ENCODE measurements at places on chromosomes 5 and 9.
A peak's percentile ranks its signal among the peaks of the same experiment; 100 is the strongest.

DNA sequence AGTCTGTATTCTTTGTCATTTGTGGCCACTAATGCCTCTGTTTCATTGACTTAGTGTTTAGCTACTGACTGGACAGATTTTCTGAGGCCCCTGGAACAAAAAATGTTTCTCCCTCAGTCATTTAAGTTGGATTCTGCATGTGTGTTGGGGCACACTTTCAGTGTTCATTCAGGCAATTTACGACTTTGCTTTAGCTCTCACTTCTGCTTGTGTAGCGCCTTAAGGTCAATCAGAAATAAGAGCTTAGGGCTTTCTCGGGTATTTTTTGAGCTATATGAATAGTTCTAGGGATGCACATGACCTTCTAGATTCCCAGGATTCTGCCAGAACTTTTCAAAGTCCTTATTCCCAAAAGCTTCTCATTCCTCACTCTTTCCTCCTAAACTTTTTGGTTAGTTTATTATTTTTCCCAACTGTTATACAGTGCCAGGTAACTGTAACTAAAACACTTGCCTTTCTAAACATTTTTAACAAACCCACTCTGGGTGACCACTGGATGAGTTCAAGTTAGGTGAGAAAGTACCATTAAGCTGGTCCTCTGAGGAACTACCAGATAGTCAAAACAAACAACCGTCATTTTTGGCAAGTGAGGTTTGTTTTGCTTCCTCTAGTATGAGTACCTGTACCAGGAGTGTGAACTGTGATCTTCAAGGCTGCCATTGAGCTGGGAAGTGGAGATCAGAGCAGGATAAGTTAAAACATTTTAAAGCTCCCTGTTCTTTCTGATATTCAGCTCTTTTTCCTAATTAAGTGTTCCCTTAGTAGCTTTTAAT, 571.3 kb upstream of the TLE4 start:
- DNase-seq, result no peak

DNA sequence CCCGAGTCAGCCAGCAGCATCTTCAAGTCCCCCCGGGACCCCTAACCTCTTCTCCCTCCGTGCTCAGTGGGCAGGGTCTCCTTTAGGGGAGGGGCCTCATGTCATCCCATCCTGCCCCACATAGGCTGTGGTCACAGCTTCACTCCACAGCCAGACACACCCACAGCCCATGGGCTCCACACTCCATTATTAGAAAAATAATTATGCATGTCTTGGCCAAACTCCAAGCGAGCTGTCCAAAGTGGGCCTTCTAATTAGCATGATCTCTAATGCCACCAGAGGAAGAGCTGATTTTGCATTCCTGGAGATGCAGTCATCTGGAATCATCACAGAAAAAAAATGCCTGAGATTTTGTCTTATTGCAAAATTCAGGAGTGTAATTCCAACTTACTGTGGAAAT, 418.2 kb downstream of the IRX2 start:
- DNase-seq, result no peak

DNA sequence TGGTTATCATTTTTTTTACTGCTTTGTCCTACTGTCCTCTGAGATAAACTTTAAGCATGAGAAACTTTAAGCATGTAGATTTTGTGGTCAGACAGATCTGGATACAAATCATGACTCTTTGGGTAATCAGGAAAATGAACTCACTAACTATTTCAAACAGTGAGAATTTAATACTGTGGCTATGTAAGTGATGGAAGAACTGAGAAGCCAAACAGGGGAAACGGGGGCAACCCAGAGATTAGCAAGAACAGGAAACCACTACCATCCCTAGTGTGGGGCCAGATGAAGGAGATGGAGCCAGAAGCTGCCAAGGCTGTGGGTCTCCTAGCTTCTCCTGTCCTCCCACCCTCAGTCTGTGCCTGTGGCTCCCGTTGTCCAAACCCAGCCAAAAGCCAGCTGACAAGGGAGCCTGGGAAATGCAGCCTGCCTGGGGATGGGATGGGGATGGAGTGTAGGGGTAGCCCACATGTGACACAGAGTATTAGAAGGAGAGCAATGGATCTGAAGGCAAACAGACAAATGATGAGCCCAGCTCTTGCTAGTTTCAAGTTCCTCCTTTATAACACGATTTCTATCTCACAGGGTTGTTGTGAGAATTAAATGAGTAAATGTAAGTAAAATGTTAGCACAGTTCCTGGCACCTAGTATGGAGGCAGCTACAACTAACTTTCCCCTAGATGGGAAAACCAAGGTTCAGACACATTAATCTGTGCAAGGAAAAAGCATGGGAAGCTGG, 27.7 kb upstream of the CDC23 start:
- no peak for DNase-seq

DNA sequence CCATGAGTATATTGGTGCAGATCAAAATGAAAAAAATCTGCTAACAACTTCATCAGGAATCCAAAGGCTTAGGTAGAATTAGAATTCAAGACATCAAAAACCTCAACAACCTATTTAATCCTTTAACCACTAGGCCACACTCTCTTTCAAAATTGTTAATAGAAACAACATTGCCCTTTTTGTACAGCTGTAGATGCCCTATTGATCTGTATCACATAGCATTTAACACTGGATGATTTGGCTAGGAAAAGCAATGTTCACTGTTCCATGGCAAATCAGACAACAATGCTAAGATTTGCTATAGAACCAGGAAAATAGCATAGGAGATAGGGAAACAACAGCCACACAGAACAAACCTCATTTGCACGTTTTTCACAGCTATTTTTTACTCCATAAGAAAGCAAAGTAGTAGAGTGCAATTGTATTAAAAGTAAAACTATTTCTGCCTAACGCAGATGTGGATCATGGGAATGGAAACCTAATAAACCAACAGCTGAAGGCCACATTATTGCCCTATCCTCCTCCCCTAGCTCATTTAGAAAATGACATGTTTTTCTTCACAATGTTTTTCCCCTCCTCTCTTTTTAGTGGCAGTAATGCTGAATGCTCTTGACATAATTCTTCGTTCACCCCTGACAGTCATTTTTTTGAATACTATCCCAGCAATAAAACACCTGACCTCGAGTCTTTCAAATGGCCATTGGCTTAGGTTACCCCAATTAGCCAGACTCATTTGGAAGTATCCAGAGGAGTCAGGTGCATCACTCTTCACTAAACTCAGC, 373.0 kb upstream of the CCNH start:
- DNase-seq, result no peak

DNA sequence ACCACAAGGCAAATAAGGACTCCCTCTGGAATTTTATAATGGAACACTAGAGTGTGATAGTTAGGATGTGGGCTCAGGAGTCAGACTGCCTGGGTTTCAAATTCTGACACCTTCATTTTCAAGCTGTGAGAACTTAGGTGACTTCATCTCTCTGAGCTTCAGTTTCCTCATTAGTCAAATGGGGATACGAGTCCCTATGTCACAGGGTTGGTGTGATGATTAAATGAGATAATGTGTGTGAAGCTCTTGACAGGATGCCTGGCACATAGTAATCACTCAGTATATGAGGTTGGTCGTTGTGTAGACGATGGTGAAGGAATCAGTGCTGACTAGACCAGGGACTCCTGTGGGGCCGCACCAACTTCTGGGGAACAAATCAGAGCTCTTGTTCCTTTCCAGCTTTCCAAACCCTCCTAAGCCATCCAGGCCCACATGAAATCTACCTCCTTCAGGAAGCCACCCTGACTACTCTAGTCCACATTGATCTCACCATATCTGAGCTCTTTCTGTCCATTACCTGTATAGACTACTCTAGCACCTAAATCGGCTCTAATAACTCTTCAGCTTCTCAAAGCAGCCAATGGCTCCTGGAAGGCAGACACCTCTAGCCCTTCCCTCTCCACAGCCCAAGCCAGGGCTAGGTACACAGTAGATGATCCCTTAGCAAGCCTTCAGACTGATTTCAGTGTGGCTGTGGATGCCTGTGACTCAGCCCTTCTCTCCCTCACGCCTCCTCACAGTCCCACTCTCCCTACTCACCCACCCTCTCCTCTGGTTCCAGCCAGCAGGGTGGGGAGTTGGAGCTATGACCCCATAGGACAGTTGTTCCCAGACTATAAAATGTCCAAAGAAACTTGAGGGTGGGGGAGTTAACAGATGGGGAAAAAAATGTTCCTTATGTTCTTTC, 2.5 kb upstream of the TCF7 start:
- no peak for DNase-seq

DNA sequence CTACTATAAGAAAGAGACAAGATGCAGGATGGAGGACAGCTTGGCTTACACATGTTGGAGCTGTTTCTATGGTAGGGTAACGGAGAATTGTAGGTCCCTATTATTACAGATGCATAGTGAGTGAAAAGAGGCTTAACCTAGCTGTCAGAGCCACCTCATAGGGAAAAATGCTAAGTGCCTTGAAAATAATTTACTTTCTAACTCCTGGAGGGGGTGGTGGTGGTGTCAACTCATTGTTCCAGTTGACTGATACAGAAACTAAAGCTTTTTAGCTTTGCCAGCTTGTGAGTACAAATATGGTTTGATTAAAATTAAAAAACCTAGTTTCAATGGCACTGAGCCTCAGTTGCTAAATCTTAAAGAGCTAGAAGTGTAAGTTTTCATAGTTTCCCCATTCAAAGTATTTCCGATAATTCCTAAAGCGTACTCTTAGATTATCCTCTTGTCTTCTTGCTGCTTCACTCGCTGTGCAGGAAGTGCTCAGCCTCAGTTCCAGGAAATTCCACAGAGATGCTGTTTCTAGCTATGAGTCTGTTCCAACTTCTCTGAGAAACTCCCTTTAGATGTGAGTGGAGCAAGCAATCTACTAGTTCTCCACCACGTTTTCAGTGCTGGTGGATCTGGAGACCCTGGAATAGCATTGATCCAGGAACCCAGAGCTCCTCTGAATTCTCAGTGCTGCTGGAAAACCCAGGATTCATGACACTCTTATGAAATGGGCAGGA, 265.2 kb downstream of the DMAC1 start:
- no peak for DNase-seq

DNA sequence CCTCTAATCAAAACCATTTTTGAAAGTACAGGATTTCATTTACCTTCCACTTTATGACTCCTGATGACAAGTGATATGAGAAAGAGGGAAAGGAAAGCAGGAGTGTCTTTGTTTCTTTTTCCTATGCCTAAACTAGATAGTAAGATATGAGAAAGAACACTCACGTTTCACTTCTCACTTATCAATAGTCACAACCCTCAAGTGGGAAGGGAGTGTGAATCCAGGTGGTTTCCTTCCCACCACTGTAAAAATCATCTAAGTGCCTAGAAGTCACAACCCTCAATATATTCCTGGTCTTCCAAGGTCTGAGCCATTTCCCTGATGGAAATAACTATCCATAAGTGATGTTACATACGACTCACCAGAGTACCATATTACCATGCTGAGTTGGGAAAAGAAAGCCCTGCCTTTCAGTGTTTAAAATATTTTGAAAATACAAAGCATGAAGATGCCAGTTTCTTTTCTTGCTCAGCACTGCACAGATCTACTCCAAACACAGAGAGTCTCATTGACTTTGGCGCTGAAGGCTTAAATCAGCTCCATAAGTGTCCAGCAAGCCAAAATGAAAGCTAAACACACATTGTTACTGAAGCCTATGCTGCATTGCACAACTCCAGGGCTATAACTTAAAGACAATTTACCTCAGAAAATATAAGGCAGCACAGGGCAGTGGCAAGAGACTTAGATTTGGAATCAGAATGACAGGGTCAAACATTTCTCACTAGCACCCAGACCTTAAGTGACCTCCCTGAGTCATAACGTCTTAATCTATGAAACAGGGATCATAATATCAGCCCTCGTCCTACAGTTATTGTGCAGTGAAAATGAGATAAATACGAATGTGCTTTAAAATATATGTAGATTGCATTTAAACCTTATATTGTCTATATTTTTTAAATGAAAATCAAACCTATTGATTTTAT, 301.2 kb downstream of the KIAA0825 start:
- DNase-seq, result no peak

DNA sequence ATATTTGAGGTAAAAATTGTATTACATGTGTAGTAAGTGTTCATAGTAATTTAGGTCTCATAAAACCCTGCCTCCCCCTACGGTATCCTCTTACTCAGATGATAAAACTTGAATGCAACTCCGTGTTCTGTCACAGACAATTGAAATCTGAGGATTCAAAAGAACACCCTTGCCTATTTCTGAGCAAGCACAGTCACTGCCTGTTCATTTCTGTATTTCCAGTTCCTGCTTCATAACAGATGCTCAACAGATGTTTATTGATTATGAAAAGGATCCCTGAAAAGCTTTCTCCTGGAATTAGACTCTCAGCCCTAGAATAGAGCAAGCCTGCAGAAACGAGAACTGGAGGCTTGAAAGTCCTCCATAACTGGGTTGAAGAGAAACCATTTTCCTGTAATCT, 144.1 kb upstream of the SPEF2 start:
- no peak for DNase-seq

- no peak for DNase-seq
These were observed 147.7 kb downstream of the GLIS3 start for GRCh38 chr9:4152101-4152600.

DNA sequence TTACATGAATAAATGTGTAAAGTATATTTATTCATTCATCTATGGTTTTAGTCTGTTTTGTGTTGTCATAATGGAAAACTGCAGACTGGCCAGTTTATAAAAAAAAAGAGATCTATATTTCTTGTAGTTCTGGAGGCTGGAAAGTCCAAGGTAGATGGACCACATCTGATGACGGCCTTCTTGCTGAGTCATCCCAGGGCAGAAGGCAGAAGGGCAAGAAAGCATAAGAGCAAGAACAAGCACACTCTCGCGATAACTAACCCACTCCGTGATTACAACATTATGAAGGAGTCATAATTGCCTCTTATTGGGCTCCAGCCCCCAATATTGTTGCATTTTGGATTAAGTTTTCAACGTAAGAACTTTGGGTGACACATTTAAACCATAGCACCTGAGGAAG, 180.4 kb upstream of the DAB2 start:
- DNase-seq, result no peak

- no peak for DNase-seq
These were observed 39.3 kb downstream of the CAPSL start for GRCh38 chr5:35898952-35899660.

GRCh38 chr9:135365013-135365768, 114.4 kb upstream of the PPP1R26 start:
- DNase-seq, result no peak

GRCh38 chr5:135997673-135998335, 31.0 kb upstream of the TGFBI start:
- no peak for DNase-seq

- DNase-seq, result no peak
These were observed 83.0 kb downstream of the NTNG2 start for GRCh38 chr9:132244582-132245455.

GRCh38 chr5:141496038-141496437, 7.2 kb downstream of the PCDHGC5 start:
- DNase-seq, result no peak

- no peak for DNase-seq
These were observed 46.8 kb upstream of the PLPP6 start for GRCh38 chr9:4615251-4615650.

GRCh38 chr5:112146323-112147226, 272.5 kb downstream of the EPB41L4A start:
- DNase-seq, result peak; percentile 13

- no peak for DNase-seq
These were observed 57.9 kb upstream of the CTNND2 start for GRCh38 chr5:11962122-11962521.

Data from 8988T (cell line).